ENCODE measurements at places on chromosomes 1 and 21.

GRCh38 chr1:81974883-81975555, 174.3 kb downstream of the ADGRL2 start:
- DNase-seq = no peak

- no peak for DNase-seq
Measured at GRCh38 chr1:231719485-231720183, 93.0 kb downstream of the DISC1 start.

- DNase-seq = peak; percentile 61
Measured at GRCh38 chr1:15618077-15618654, 908 bp downstream of the DDI2 start.

GRCh38 chr21:38351176-38351959, 94.6 kb downstream of the KCNJ15 start:
- no peak for DNase-seq

- DNase-seq = no peak
Measured at GRCh38 chr1:152457071-152457470, 43.0 kb upstream of the CRNN start.

DNA sequence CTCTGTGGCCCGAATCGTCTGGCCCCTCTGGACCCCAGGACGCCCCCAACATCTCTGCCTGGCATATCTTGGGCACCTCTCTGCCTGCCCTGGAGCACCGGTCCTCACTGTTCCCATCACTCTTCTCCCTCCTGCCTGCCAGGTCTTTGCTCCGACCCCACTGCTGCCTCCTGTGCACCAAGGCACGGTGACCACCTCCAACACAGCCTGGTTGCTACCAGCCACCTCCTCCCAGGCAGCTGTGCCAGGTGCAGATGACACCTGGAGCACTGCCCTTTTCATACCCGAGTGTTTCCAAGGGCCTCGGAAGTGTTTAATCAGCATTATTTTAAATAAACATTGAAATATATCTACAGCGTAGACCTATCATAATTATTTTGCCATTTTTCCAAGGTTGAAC, 31.3 kb downstream of the PKNOX1 start:
- no peak for DNase-seq

GRCh38 chr1:31799895-31800673, 15.7 kb downstream of the SPOCD1 start:
- DNase-seq = no peak

DNA sequence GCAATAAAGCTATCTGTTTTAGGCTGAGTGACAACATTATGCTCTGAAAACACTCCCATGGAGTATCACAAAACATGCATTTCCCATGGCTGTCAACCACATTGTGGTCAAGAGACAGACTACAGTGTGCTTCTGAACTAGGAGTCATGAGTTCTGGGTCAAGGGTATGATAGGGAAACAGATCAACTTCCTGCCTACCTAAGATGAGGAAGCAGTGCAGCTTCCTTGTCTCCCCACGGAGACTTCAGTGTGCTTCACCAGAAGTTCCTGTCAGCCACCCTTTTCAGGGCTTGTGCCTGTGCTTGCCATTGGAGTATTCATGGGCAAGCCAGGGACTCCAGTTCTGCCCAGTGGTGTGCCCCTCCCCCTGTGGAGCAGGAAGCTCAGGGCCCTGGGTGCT, 19.9 kb downstream of the LCE3E start:
- no peak for DNase-seq

- DNase-seq = no peak
Measured at GRCh38 chr1:61190618-61191432, 108.5 kb downstream of the NFIA start.

GRCh38 chr1:3003941-3004270, 17.4 kb upstream of the ACTRT2 start:
- DNase-seq = no peak

Data from CD4-positive, alpha-beta T cell treated with Interleukin-4 for 1 hour (primary cell).